Left renal pelvis (tissue), 4 donors: ENCODE measurements at places on chromosomes 5 and 9. TPM values are rescaled to one million over a fixed set of nuclear protein-coding genes. Genes with fewer than 3 reads are reported as not detected.

The FAM153A gene
- 0.75 TPM for polyA plus RNA-seq

The PPIC gene
- polyA plus RNA-seq = 36.3 TPM

The PCDHA11 gene
- 0.23 TPM for polyA plus RNA-seq

The IRF1 gene
- 18.7 TPM for polyA plus RNA-seq

The GGTA1 gene
- polyA plus RNA-seq = 7.2 TPM

The FYB1 gene
- polyA plus RNA-seq = 3.7 TPM

The TMEM171 gene
- 5.4 TPM for polyA plus RNA-seq

The NEURL1B gene
- polyA plus RNA-seq = 15.4 TPM

The SKP2 gene
- 45.0 TPM for polyA plus RNA-seq

The SLC24A2 gene
- polyA plus RNA-seq = 0.27 TPM

The LMX1B gene
- polyA plus RNA-seq = 20.2 TPM

The ENTREP1 gene
- 2.9 TPM for polyA plus RNA-seq

The RFK gene
- polyA plus RNA-seq = 36.1 TPM

The PCSK1 gene
- 0.10 TPM for polyA plus RNA-seq

The CSF2 gene
- polyA plus RNA-seq = not detected

The ENTPD8 gene
- polyA plus RNA-seq = 0.24 TPM

The NUTM2G gene
- 0.37 TPM for polyA plus RNA-seq

The TEX48 gene
- polyA plus RNA-seq = not detected
